Heart right ventricle (tissue), 16 donors: ENCODE measurements at places on chromosomes 11 and 22.

DNA sequence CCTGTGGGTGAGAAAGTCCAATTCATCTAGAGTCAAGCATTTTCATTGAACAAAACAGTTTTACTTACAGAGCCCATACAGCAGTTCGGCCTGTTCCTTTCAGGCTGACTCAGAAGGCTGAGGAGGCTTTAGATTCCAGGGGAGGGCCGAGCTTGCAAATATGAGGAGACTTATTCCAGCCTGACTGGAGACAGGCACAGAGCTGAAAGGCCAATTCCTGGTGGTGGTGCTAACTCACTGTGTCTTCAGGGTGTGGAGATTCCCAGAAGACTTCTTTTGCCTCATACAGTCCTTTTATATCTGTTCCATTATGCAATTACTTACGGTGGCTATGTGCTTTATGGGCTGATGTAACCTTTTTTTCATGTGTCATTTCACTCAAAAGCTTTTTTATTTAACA is at the start of gene OR51E2:
Gene OR51E2, minus strand, starts transcription at position 269 of the 400 bp plus-strand sequence. CDS start 15,142 bp downstream, outside the sequence.
- no peak for DNase-seq

GRCh38 chr11:68340784-68341556 is 28.6 kb downstream of the LRP5 start:
- DNase-seq: no peak

DNA sequence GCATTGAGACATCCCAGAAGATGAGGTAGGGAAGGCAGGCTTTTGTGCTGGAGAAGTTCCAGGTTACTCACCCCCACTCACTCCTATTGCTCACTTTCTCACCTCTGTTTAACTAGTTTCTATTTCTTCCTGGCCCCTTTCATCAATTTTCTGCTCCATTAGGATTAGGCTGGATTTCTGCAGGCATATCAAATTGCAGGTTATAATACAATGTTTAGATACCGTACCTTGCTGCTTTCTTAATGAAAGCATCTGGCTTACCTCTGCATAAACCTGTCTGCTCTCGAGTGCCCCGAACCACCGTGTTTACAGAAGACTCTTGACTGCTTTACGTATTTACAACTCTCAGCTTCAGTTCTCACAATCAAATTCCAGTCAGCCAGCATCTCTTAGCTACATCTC is 173.7 kb downstream of the ADAMTS15 start:
- DNase-seq: no peak

GRCh38 chr11:34936945-34937629 is 20.7 kb downstream of the PDHX start:
- DNase-seq: no peak

DNA sequence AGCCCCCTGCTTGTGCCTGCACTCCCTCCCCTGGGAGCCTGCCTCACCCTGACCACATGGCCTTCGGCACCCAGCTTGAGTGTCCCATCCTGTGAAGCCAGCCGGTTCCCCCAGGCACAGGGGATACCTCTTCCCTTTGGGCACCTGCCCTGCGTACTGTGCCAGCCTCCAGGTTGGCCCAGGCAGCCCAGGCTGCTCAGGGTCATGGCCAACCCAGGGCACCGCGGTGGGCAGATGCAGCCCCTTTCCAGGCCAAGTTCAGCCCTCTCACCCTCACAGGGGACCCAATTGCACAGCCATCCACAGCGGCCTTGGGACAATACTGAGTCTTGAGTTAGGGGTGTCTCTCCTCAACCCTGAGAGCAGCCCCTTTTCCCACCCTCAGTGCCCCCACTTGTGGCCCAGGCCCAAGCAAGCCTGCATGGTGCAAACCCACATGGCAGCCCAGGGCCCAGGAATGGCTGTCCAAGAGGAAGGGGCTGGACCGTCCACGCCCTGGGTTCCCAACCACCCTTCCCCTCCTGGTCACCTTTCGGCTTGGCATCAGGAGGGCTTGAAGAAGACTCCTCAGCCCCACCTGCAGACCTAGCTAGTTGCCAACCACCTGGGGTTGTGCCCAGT is 87.7 kb downstream of the CDKN1C start:
- DNase-seq: peak; percentile 8

- no peak for DNase-seq
Measured at GRCh38 chr22:31843526-31843925, 89.7 kb downstream of the DEPDC5 start.
